ENCODE measurements at places on chromosomes 16 and 17. TPM values are rescaled to one million over a fixed set of nuclear protein-coding genes. Genes with fewer than 3 reads are reported as not detected.

GRCh38 chr17:34616148-34616547 lies 36.8 kb downstream of the TMEM132E start:
- DNase-seq: peak; percentile 64

Gene EVI2B
- not detected for polyA plus RNA-seq

- DNase-seq: no peak
These were observed 12.8 kb downstream of the SLC7A6OS start for GRCh38 chr16:68297908-68298307.

- DNase-seq: no peak
These were observed 301.7 kb upstream of the PMFBP1 start for GRCh38 chr16:72473631-72474030.

GRCh38 chr16:80564394-80564793 lies 23.6 kb downstream of the DYNLRB2 start:
- DNase-seq: no peak

- DNase-seq: no peak
These were observed 168.9 kb downstream of the CBLN1 start for GRCh38 chr16:49112754-49113153.

- no peak for DNase-seq
These were observed 8.8 kb downstream of the PMM2 start for GRCh38 chr16:8806272-8806983.

Gene AGRP
- not detected for polyA plus RNA-seq

Gene SPSB3
- 27.1 TPM for polyA plus RNA-seq

Gene USP43
- polyA plus RNA-seq: 5.7 TPM

GRCh38 chr17:49452201-49452600 lies 37.5 kb upstream of the PHB1 start:
- no peak for DNase-seq

DNA sequence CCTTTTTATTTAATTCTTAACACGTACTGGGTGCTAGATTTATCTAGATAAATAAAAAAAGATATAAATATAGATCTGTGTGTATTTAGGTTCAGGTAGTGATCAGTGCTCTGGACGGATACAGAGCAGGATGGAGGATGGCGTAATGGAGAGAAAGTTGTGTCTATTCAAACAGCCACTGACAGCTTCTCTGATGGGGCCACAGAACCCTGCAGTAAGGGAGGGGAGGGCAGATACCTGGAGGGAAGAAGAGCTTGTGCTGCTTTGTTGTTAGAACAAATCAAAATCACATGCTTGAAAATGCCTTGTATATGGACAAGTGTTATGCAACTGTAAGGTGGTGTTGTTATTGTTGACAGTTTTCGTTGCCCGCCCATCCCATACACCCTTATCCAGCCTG lies 170.2 kb downstream of the UTP18 start:
- DNase-seq: no peak

DNA sequence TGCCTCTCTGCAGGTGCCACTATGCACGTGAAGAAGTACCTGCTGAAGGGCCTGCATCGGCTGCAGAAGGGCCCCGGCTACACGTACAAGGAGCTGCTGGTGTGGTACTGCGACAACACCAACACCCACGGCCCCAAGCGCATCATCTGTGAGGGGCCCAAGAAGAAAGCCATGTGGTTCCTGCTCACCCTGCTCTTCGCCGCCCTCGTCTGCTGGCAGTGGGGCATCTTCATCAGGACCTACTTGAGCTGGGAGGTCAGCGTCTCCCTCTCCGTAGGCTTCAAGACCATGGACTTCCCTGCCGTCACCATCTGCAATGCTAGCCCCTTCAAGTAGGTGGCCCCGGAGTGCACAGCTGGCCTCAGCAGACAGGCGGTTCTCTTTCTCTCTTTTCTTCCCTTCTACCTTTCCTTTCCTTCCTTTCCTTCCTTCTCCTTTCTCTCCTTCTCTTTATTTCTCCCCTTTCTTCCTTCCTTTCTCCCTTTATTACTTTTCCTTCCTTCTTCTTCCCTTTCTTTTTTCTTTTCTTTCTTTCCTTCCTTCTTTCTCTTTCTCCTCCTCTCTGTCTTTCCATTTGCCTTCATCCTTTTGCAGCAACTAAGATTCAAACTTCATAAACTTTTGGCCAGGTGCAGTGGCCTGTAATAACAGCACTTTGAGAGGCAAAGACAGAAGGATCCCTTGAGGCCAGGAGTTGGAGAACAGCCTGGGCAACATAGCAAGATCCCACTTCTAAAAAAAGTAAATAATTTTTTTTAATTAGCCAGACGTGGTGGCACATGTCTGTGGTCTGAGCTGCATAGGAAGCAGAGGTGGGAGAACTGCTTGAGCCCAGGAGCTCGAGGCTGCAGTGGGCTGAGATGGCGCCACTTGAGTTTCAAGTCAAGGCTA lies 46.7 kb downstream of the SCNN1B start:
- peak; percentile 79 for DNase-seq

Gene ETV4
- 97.2 TPM for polyA plus RNA-seq

DNA sequence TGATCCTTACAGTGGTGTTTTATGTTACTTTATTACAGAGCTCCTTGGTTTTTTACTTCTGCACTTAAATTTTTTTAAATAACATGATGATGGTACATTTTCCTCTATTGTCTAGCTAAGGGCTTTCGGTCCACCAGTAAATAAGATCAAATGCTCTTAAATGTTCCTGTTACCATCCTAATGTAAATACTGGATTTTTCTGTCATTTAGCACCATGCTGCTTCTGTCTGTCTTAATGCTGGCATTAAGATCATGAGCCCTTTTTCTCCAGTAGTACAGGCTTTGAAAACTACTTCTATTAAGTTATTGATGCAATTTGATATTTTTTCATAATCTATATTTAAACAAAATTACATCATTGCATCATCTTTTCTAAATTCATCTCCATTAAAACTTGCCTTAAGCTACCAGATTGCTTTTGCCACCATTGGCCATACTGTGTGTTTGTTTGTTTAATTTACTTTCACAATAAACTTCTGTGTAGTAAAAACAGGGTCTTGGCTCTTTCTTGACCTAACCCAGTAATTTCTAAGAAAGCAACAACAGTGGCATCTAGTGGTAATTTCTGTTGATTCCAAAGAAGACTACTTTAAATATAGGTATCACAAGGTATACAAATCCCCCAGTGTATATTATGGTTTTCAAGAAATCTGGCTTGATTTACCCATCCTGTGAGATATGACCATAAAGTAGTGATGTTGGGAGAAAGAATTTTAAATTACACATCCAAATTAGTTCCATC lies 9.0 kb upstream of the PHAF1 start:
- DNase-seq: peak; percentile 54

Gene CHST4
- polyA plus RNA-seq: 4.3 TPM

DNA sequence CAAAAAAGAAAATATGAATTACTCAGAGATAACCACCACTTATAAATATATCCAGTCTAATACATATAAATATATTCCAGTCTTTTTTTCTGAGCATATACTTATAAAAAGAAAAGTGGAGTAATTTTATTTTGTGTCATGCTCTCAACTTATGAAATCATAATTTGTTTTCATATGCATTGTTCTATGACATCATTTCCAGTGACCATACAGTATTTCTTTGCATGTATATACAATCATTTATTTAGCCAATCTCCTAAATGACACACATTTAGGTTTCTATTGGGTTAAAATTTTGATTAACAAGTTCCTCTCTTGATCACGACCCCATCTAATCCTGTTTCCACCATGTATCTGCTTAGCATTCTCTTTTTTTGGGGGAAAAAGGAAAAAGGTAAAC lies 16.4 kb upstream of the NDEL1 start:
- DNase-seq: no peak

DNA sequence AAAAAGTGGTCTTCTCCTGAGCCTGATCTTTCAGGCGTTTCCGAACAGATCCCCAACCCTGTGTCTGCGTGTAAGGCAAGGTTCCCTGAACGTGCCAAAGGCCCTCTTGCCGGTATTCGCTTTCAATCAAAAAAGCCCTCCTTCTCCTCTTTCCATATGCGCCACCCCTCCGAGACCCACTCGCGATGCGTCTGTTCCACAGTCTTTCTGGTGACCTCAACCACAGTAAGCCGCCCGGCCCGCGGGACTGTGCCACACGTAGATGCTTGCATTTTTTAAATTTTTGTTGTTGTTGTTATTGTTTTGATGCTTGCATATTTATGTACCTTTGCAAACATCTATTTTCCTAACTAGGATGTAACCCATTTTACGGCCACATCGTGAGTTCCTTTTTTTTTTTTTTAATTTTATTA lies 607 bp upstream of the PRPSAP1 start:
- no peak for DNase-seq

Gene SOX8
- 5.7 TPM for polyA plus RNA-seq

DNA sequence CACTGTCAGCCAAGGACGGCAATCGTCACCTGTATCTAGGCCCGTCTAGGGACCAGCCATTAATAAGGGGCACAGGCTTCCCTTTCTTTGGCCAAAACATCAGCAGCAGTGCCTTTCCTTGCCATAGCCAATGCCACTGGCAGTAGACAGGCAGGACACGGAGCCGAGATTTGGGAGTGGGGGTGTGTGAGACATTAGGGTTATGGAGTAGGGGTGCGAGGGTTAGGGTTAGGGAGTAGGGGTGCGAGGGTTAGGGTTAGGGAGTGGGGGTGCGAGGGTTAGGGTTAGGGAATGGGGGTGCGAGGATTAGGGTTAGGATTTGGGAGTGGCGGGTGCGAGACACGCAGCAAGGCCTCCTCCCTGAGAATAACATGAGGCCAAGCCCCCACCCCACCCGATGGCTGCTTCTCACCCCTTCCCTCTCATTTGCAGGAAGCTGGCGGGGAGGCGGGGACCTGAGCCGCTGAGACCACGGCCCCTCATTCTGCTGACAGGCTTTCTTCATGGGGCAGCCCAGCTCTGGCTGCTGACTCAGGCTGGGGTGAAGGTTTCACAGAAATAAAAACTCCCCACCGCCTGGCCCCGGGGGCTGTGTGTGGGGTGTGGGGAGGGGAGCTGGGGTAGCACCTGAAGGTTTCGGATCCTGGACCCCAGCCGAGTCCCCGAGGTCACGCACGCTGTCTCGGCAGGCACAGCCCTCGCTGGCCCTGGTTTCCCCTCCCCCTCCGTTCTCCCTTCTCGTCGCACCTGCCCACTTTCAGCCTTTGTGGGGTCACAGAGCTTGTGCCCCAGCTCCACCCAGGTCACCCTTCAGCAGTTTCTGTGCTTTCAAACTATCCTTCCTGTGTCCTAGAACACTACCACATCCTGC lies 93.8 kb downstream of the PGS1 start:
- DNase-seq: no peak

Gene CLDN6
- 537 TPM for polyA plus RNA-seq

- peak; percentile 97 for DNase-seq
These were observed 26.4 kb upstream of the HLF start for GRCh38 chr17:55238179-55238930.

DNA sequence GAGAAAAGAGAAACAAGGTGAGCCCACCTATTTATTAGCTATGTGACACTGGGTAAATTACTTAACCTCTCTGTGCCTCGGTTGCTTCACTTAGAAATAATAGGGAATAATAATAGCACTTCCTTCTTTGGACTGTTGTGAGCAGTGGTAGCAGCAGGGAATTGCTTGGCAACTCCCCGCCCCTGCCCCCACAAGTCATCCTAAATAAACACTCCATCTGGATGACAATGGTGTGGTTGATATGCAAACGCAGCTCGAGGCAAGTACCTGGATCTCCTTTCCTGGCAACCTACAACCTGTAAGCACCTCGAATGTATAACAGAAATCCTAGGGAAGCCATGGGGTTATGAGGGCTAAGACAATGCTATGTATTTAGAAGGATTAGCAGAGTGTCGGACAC lies 9.1 kb downstream of the TEKT3 start:
- DNase-seq: peak; percentile 94

DNA sequence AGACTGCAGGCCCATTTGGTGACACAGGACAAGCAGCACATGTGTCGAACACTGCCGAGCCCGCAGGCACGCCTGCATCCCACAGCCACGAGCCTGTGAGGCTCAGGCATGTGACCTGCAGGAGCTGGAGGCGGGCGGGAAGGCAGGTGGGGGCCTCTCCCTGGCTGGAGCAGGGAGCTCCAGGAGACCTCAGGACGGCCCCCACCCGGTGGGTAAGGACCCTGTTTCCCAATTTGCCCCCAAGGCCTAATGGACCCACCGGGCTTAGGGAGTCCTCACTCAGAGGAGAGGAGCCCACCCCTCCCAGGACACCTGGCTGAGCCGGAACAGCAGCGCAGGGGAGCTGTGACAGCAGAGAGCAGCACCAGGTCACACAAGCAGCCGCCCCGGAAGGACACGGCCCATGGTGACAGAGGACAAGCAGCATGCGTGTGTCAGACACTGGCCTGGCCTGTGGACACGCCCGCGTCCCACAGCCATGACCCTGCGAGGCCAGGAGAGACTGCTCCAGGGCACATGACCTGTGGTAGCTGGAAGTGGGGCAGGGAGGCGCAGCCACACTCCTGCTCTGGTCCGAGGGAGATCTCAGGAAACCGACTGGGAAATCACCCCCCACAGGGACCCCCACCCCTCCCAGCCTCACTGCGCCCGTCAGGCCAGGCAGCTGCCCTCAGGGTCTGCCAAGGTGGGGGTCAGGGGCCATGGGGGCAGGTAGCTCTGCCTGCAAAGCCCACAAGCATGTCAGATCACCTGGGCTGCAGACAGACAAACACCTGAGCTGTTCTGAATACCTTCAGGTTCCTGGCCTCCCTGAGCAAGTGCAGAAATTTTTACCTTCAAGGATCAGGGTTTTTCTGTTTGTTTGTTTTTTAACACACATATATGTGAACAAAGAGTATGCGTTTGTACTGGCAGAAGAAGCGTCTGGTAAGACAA lies 2.4 kb downstream of the SPSB3 start:
- DNase-seq: no peak

DNA sequence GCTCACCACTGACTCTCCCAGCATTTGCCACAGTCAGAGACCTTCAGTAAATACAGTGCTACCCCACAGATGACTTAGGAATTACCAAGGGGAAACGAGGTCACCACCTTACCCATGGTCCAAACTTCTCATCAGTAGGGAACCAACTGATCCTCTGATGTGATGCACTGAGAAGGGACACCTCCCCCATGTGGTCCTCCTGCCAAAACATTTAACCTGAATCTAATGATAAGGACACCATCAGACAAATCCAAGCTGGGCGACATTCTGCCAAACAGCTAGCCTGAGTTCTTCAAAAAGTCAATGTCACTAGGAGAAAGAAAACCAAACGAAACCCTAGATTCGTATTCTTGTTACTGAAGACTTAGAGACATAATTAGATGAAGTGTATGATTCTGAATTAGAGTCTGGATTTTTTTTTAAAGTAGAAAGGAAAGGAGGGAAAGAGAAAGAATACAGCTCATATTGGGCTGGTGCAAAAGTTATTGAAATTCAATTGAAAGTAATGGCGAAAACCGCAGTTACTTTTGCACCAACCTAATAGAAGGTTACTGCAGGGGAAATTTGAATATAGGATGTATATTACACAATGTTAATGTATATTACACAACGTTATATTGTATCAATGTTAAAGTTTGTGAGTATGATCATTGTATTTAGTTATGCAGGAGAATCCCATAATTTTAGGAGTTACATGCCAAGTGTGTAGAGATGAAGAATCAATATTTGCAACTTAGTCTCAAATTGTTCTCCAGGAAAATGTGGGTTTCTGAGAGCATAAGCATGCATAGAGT lies 2.3 kb upstream of the CSNK2A2 start:
- DNase-seq: no peak

All from GM23338 (cell line).